Panc1 (cell line): ENCODE measurements at places on chromosomes 5 and 9. TPM values are rescaled to one million over a fixed set of nuclear protein-coding genes. Genes with fewer than 3 reads are reported as not detected.

NTRK2 gene
- 0.23 TPM for total RNA-seq

THG1L gene
- total RNA-seq: 15.4 TPM

TEX48 gene
- not detected for total RNA-seq

CRB2 gene
- 0.05 TPM for total RNA-seq

PCDHGB7 gene
- total RNA-seq: 6.7 TPM

ZDHHC21 gene
- total RNA-seq: 3.4 TPM
